ENCODE measurements at places on chromosomes 3 and 15. TPM values are rescaled to one million over a fixed set of nuclear protein-coding genes. Genes with fewer than 3 reads are reported as not detected.

LDHAL6B gene
- 3.6 TPM for total RNA-seq

PCSK6 gene
- 22.6 TPM for total RNA-seq

SLITRK3 gene
- total RNA-seq, result 2.2 TPM

RTP3 gene
- 1.2 TPM for total RNA-seq

SAXO2 gene
- total RNA-seq, result 2.4 TPM

PEX11A gene
- total RNA-seq, result 5.1 TPM

GP5 gene
- 0.72 TPM for total RNA-seq

PEX5L gene
- 3.9 TPM for total RNA-seq

HTR3E gene
- 0.72 TPM for total RNA-seq

PTH1R gene
- total RNA-seq, result 25.5 TPM

OCA2 gene
- 41.2 TPM for total RNA-seq

C3orf20 gene
- not detected for total RNA-seq

CCK gene
- total RNA-seq, result 12.8 TPM

CTXN2 gene
- total RNA-seq, result 1.2 TPM

SCN5A gene
- total RNA-seq, result 22.1 TPM

ZIC1 gene
- 14.2 TPM for total RNA-seq

RASGRF1 gene
- total RNA-seq, result 1.7 TPM

DBR1 gene
- total RNA-seq, result 10.8 TPM

TGM4 gene
- total RNA-seq, result 3.1 TPM

FANCD2OS gene
- total RNA-seq, result 1.7 TPM

TNFAIP8L3 gene
- total RNA-seq, result 6.3 TPM

FBXO40 gene
- total RNA-seq, result 2.2 TPM

AADACL2 gene
- total RNA-seq, result 8.7 TPM

CLDN16 gene
- 0.24 TPM for total RNA-seq

KBTBD13 gene
- not detected for total RNA-seq

Data from umbilical cord (tissue), 2 donors.